KBM-7 (cell line): ENCODE measurements at places on chromosomes 13 and 19.

DNA sequence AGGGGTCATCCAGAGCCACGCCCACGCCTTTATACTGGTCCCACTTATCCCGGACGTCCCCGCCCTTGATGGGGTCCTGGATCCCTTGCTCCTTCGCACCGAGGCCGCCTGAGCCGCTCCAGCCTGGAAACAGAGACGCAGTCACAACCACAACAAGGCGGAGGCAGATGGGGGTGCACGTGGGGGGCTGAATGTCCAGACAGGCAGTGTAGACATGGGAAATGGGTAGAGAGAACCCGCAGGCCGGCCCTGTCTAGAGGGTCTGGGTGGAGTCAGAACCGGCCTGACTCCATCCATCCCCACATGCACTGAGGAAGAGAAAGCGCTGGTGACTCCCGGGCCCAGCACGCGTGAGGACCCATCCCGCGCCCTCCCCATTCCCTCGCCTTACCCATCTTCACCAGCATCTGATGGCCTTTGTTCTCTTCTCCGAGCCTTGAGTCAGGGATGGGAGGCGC is 23.0 kb downstream of the CHERP start:
- DNase-seq = no peak

- no peak for DNase-seq
Observed at GRCh38 chr13:89361909-89362308, 1690.7 kb downstream of the SLITRK5 start.

GRCh38 chr13:21973437-21974125 is 302.7 kb downstream of the FGF9 start:
- no peak for DNase-seq

DNA sequence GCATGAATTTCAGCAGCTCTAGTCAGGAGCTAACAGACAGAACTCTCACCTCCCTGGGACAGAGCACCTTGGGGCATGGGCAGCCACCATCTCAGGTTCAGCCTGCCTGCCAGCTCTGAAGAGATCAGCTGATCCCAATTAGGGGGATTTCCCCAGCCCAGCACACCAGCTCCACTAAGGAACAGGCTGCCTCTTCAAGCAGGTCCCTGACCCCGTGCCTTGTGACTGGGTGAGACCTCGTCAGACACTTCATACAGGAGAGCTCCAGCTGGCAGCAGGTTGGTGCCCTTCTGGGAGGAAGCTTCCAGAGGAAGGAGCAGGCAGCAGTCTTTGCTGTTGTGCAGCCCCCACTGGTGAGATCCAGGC is 84.5 kb upstream of the UFM1 start:
- no peak for DNase-seq

GRCh38 chr13:99605420-99606323 is 104.4 kb downstream of the TM9SF2 start:
- no peak for DNase-seq

DNA sequence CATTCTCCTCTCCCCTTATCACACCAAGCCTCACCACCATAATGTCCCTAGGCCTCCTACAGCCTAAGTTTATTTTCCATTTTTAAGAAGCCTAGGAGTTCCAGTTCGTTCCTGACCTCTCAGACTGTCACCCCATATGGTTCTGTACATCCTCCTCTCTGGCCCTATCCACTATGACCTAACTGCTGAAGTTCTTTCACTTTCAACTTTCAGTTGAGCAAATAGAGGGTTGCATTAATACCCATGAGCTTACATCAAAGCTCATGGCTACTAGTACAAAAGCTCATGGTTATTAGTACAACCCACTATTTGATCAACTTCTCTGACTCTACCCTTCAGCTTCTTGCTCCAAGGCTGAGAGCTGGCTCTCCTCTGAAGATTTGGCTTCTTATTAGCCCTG is 72.9 kb downstream of the FGF14 start:
- DNase-seq = no peak

DNA sequence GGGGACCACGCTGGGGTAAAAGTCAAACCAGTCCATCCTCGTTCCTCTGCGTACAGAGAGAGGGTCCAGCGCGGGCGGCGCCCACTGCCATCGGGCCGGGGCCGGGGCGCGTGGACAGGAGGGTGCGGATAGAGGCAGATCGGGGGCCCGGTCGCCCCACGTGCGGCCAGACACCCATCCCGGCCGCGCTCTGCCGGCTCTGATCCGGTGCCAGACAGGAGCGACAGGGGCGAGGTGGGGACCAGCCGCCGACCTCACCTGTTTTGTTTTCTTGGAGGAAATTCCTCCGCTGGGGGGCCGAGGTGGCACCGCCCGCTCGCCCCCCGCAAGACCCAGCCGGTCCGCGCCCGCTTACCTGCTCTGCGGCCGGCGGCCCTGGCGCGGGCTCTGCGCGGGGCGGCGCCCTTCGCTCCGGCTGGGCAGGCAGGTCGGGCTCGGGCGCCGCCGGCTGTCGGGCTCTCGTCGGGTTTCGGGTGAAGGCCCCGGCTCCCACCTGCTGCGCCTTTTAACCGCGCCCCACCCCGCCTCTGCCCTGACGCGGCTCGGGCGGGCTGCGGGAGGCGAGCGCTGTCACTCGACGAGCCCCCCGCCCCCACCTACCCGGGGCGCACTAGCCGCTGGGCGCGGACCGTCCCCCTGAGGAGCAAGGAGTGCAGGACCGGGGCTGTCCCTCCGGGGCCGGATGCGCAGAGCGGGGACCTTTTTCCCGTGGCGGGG is at the start of gene GJB6:
TSS of gene GJB6 (minus strand) at position 481 of the 717 bp plus-strand sequence. CDS start 8,839 bp downstream, outside the sequence.
- no peak for DNase-seq

DNA sequence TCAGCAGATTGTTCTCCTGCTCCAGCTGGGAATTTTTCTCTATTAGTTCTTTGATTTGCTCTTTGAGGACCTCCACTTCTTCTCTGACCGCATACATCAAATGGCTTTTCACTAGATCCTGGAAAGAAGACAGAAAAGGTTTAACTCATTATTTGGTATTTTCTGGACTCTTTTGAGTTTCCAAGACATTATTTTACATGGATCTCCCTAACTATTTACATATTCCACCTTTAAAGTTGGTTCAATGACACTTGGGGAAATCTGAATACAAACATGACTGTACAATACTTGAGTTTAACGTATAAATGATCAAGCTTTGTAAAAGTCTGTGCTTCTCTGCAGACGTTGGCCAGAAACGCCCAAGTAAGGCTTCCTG is 61.1 kb downstream of the SERP2 start:
- no peak for DNase-seq

DNA sequence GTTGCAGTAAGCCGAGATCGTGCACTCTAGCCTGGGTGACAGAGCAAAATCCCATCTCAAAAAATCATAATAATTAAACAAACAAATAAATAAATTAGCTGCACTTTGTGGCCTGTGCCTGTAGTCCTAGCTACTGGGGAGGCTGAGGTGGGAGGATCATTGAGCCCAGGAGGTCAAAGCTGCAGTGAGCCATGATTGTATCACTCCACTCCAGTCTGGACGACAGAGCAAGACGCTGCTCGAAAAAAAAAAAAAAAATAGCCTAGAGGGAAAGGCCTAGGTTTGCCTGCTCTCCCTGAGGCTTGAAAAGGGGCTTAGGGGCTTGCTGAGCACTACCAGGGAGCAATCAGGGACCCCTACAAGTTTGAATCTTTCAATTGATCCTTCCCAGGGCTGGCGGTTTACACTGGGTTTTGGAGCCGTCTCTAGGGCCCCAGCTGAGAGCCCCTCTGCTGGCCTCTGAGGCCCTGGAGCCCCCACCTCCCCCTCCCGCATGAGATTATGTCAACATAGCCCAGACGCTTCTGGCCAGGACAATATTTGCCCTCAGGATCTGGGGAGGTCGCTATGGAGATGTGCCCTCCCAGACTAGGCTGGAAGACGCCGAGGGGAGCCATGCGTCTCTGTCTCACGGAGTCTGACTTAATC is 10.4 kb upstream of the GIPR start:
- no peak for DNase-seq

DNA sequence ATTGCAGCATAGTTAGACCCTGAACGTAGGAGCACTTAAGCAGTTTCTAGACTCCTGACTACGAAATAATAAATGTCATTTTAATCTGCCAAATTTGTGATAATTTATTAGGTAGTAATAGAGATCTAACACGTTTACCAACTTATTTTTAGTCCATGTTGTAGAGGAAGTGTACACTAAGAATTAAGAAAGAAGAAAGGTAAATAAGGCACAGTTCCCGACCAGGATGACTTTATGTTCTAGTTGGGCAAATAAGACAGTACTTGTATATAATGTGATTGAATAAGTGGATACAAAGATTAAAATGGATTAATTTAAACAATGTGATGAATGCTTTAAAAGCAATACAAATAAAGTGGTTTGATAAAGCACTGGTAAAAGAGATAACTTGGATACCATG is 1306.2 kb upstream of the PCDH20 start:
- no peak for DNase-seq

DNA sequence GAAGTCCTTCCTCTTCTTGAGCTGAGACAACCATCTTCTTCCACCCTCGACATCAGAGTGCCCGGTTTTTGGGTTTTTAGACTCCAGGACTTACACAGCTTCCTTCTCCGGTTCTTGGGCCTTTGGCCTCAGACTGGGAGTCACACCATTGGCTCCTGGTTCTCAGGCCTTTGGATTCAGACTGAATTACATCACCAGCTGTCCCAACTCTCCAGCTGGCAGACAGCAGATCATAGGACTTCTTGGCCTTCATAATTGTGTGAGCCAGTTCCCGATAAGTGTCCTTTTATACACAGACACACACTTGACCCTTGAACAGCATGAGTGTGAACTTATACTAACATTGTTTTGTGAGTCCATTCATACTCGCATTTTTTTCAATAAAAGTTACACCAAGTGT is 166.0 kb upstream of the UBL3 start:
- no peak for DNase-seq

- no peak for DNase-seq
Observed at GRCh38 chr13:25707726-25708125, 336.0 kb downstream of the ATP8A2 start.

GRCh38 chr19:55554302-55554701 is 9.0 kb upstream of the SBK3 start:
- no peak for DNase-seq

DNA sequence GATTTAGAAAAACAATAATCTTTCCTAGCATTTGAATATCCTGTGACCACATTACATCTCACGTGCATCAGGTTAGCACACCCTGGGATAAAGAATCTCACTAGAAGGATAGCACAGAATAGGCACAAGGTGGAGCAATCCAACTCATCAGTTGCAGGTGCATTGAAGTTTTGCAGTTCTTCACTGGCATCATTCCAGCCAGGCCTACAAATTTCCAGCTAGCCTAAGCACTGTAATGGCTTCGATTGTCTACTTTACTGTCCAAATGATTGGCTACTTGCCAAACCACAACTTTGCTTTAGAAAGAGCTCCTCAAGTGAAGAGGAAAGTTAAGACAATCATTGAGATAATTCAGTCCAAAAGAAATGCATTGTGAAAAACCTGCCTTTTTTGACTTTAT is 89.5 kb downstream of the SPRY2 start:
- DNase-seq = peak; percentile 44

GRCh38 chr13:40152145-40152544 is 496.7 kb downstream of the COG6 start:
- peak; percentile 6 for DNase-seq
